ENCODE measurements at places on chromosomes 2 and 18. TPM values are rescaled to one million over a fixed set of nuclear protein-coding genes. Genes with fewer than 3 reads are reported as not detected.

Gene EMILIN1
- total RNA-seq, result 0.19 TPM

Gene AKAIN1
- not detected for total RNA-seq

GRCh38 chr2:175147186-175147585 lies 20.8 kb downstream of the ATF2 start:
- peaks cover 34% of the 10 kb centered on the region for H3K4me1 ChIP-seq
- no peak overlapping the region for H3K4me3 ChIP-seq
- DNase-seq, result no peak
- H3K27me3 ChIP-seq, result no peaks in the 10 kb centered on the region

DNA sequence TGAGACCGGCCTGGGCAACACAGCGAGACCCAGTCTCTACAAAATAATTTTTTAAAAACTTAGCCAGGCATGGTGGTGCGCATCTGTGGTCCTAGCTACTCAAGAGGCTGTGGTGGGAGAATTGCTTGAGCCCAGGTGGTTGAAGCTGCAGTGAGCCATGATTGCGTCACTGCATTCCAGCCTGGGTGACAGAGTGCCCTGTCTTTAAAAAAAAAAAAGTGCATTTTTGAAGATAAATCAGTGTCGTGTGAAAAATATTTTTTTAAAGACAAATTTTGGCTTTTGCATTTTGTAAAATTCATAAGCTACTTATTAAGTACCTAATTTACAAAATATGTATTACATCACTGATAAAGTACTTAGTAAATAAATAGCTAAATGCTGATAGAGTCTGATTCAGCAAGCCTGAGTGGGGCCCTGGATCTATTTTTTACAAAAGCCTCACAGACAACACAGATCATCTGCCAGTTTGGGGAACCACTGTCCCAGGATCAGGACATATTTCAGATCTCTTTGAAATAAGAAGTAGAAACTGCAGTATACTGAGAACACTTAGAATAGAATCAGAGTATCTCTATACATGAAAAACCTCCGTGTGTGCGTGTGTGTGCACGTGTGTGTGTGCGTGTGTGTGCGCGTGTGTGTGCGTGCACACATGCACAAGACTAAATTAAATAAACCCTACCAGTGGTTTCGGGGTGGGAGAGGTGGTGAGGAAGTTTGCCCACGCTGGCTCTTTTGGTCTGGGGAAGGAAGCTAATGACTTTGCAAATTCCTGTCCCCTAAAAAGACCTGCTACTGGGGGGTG lies 61.6 kb downstream of the AAK1 start:
- peak; percentile 38 for DNase-seq
- peaks cover 5% of the 10 kb centered on the region for H3K36me3 ChIP-seq
- peak overlapping the region; percentile 37 for H3K27ac ChIP-seq
- peak overlapping the region; percentile 10 for H3K4me3 ChIP-seq

DNA sequence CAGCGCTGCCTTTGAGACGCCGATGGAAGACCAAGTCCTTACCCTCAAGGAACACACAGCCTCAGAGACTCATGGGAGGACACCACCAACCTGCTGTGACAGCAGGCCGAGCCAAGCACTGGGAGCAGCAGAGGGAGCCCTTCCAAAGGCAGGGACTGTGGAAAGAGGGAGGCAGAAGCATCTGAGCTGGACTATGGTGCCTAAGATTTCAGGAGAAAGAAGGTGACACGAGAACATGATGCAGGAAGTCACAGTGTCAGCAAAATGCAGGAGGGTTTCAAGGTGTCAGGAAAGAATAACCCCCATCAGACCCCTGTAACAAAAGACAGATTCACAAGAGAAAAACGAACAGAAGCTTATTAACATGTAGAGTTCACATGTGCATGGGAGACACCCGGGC lies 24.2 kb upstream of the COX7A2L start:
- H3K4me3 ChIP-seq, result no peak overlapping the region
- H3K27me3 ChIP-seq, result peaks cover 13% of the 10 kb centered on the region
- H3K36me3 ChIP-seq, result peaks cover 5% of the 10 kb centered on the region
- DNase-seq, result peak; percentile 32

DNA sequence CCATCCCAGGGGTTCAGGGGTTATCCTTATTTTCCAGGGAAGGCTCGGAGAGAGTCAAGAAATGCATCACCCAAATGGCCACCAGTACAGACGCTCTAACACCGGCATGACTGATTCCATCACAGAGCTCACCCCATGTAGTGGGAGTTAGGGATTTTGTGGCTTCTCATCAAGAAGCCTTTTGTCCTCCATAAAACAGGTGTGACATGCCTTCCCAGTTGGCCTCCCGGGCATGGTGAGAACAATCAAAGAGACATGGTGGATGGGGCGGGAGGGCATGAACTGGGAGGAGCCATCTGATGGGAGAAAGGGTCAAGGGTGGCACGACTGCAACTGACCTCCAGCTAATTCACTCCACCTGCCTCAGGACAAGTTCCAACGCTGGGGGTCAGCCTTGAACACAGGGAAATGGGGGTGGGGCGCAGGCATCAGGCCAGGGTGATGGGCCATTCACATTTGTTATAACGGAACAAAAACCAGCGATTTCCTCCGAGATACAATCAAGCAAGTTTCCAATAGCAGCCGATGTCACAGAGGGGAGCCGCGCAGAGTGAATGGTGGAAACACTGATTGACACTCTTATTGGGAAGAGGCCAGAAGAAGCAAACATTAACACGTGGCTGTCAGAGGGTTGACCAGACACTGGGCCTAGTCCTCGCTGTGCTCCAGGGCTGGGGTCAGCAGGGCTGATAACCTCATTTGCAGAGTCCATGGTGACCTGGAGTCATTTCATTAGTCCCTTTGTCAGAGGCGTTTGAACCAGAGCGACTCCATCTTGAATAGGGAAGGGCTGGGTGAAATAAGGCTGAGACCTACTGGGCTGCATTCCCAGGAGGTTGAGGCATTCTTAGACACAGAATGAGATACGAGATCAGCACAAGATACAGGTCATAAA lies 80.5 kb upstream of the HPCAL1 start:
- H3K27ac ChIP-seq, result no peak overlapping the region
- peaks cover 3% of the 10 kb centered on the region for H3K4me1 ChIP-seq
- H3K4me3 ChIP-seq, result no peak overlapping the region
- H3K27me3 ChIP-seq, result peaks cover 46% of the 10 kb centered on the region

DNA sequence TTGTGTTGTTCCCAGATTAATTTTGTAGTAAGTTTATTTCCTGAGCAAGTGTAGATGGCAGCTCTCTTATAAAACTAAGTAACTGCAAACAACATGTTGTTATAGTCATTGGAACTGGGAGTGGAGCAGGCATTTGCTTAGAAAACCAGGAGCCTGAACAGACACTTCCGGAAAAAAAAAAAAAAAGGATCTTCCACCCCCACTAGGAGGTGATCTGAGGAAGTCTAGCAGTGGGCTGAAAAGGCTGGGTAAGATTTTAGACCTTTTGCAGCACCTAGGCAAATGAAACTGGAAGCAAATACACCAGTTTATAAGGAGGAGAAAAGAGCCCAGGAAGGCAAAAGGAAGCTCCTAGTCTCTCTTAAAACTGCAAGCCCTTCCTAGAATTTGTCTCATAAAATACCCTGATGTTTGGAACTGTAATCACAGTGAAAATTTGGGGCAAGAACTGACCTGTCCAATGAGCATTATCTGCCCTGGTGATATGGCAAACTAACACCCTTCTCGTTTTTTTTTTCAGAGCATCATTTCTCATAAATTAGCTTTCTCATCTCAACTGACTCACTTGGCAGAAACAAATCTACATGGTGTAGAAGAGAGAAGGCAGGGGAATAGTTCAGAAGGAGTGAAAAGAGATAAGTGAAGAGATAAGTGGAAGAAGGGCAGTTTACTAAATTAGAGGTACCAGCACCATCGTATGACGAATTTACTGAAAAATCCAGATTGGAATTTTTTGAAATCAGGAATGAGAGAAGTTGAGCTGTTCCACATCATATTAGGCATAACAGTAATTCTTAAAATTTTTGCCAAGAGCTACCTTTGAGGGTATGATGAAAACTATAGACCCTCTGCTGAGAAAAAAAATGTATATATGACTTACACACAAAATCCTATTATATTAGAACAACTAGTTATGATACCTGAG lies 4.2 kb upstream of the CCNYL1 start:
- no peaks in the 10 kb centered on the region for H3K27me3 ChIP-seq
- no peak overlapping the region for H3K4me3 ChIP-seq
- DNase-seq, result no peak
- H3K4me1 ChIP-seq, result peaks cover 7% of the 10 kb centered on the region
- no peak overlapping the region for H3K27ac ChIP-seq
- H3K36me3 ChIP-seq, result peaks cover 19% of the 10 kb centered on the region

DNA sequence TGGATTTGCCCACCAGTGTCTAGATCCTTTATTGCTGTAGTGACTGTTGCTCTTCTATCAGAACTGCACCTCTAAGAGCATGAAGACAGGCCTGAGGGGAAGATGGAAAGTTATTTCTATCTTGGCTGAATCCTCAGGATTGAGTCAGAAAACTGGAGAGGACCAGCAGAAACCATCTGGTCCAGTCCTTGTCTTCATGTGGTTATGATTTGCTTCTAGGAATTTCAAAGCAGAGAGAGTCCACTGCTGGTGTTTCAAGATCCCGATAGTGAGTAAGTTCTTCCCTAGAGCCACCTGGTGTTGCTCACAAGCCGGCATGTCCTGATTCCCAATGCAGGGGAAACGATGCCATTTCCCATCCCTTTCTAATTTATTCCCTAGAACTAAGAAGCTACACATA lies 84.2 kb downstream of the NCKAP5 start:
- no peak overlapping the region for H3K27ac ChIP-seq
- H3K4me3 ChIP-seq, result no peak overlapping the region
- H3K36me3 ChIP-seq, result no peaks in the 10 kb centered on the region
- peaks cover 16% of the 10 kb centered on the region for H3K4me1 ChIP-seq
- no peak for DNase-seq
- no peaks in the 10 kb centered on the region for H3K27me3 ChIP-seq

All from Calu3 (cell line).